Cardiac septum (tissue), 1 donor: ENCODE measurements at places on chromosomes 4 and X. TPM values are rescaled to one million over a fixed set of nuclear protein-coding genes. Genes with fewer than 3 reads are reported as not detected.

The YTHDC1 gene
- 56.5 TPM for total RNA-seq

The RHOXF2 gene
- not detected for total RNA-seq

DNA sequence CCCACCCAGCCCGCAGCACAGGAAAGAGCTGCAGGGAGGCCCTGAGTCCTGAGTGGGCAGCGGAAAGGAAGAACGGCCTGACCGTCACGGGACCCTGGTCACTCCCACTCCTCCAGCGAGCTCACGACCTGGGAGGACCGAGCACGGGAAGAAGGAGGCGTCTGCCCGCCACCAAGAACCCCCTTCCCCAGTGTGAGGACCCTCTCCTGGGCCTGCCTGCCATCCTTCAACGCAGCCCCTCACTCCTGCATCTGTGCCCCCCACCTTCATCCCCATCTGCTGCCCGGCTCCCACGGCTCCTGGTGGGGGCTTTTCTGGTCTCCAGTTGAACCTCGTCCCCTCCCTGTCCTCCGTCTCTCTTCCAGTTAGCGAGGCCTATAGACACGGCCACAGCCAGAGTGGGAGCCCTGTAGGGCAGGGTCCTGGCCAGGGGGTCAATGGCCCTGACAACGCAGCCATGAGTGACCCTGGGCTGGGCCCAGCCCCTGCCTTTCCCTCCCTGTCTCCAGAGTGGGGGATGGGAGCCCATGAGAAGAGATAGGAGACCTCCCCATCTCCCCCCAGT lies 41.3 kb upstream of the MXD4 start:
- DNase-seq: no peak

DNA sequence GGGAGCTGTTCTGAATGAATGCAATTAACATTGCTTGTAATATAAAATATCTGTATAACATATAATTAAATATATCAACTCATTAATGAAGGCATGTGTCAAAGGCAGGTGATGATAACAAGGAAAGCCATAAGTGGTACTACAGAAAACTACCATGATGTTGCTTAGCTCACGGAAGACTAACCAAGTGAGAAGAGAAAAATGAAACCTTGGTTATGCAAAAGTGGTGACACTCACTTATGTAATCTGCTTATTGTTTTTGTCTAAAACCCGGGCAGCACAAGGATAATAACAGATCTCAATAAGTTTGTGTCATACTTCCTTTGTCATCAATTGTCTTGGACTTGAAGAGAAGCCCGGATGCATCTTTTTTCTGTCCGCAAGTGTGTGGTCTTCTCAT lies 156.4 kb downstream of the HS6ST2 start:
- no peak for DNase-seq

- no peak for DNase-seq
These were observed 63.3 kb downstream of the RFC1 start for GRCh38 chr4:39302901-39303300.

- DNase-seq: no peak
These were observed 26.8 kb downstream of the OCIAD2 start for GRCh38 chr4:48879561-48880442.

DNA sequence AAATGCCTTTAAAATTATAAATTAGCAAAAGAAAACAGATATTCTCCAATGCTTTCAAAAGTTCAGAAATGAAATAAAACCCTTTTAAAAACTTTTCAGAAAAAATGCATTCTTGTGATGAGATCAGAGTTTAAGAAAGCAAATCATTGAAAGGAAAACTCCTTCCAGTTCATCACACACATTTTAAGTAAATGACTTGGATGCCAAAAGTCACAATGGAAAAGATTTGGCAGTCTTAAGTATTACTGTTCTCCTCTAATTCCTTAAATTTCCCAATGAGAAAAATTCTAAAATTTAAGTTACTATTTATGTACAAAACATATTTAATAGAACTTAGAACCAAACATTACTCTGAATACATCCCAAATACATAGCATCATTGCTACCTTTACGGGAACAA lies 21.1 kb downstream of the HOPX start:
- DNase-seq: no peak

The DMRTC1B gene
- not detected for total RNA-seq

GRCh38 chrX:130539721-130540321 lies 138.0 kb downstream of the RBMX2 start:
- DNase-seq: no peak

The HSD17B13 gene
- 0.38 TPM for total RNA-seq

GRCh38 chrX:132009350-132009749 lies 13.8 kb upstream of the STK26 start:
- no peak for DNase-seq

The SLC9B1 gene
- total RNA-seq: 0.86 TPM

- no peak for DNase-seq
These were observed 1015.0 kb upstream of the GRID2 start for GRCh38 chr4:91288702-91289311.

GRCh38 chr4:2816401-2816954 lies 23.6 kb downstream of the SH3BP2 start:
- DNase-seq: no peak

The LRIT3 gene
- not detected for total RNA-seq

DNA sequence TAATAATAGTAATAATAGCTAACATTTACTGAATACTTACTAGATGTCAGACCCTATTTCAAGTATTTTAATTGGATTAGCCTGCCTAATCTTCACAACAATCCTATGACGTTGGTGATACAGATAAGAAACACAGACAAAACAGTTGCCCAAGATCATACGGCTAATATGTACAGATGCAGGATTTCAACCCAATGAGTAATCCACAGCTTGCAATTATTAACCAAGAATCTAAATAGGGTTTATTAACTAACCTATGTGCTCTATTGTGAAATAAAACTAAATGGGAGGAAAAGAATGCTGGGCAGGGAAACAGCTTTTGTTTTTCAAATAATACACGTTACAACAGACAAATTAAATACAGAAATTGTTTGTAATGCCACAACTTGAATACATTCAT lies 23.4 kb downstream of the FBXO8 start:
- DNase-seq: no peak

The DKC1 gene
- total RNA-seq: 22.4 TPM

The KLKB1 gene
- 0.89 TPM for total RNA-seq

- DNase-seq: no peak
These were observed 175.7 kb upstream of the MXRA5 start for GRCh38 chrX:3522101-3522650.

DNA sequence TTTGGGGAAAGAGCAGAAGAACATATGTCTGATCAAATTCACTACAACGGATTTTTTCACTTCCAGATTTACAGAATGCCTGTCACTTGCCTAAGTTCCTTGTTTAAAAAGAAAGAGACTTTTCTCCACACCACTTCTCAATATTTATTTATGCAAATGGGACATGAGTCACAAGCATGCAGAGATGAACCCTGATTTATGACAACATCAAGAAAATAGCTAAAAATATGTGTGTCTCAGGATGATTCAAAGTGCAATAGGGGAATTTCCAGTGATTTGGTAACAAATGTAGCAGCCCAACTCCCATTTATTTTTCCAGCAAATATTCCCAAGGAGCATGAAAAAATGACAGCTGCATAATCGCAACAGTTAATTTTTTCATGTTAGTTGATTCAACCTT lies 180.4 kb upstream of the FAT1 start:
- no peak for DNase-seq

GRCh38 chr4:83125738-83126141 lies 11.2 kb upstream of the PLAC8 start:
- no peak for DNase-seq
